ENCODE measurements at places on chromosomes 4 and X.

GRCh38 chr4:6470502-6471306, 1.7 kb downstream of the PPP2R2C start:
- peak; percentile 40 for DNase-seq

DNA sequence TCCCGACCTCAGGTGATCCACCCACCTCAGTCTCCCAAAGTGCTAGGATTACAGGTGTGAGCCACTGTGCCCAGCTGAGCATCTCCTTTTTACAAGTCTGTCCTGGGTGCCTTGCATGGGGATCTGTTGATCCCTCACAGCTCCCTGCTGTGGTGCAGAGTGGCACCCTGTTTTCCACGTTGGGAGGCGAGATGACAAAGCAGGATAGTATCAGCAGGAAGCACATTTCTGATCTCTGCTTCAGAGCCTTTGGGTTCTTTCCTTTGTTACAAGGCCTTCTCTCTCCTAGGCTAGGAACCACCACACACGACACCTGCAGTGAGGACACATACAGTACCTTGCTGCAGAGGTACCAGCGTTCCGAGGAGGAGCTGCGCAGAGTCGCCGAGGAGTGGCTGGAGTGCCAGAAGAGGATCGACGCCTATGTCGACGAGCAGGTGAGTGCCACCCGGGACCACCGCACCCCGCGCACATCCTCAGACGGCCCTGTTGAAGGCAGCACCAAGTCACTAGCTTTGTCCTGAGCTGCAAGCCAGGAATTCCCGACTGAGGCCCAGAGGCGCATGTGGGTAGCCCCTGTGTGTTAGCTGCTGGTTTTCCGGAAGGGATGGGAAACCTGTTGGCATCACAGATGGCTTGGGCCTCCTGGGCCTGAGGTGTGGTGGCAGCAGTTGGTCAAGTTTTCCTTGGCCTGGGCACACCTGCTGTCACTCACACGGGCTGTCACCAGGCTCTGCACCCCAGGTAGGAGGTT, 109.6 kb downstream of the TNIP2 start:
- DNase-seq = no peak

- DNase-seq = no peak
These were observed 1.1 kb upstream of the MRPL1 start for GRCh38 chr4:77861495-77861894.

- DNase-seq = no peak
These were observed 55.7 kb downstream of the MCUB start for GRCh38 chr4:109615742-109616141.

- DNase-seq = no peak
These were observed 371.7 kb downstream of the SLITRK2 start for GRCh38 chrX:146189371-146189770.

- DNase-seq = no peak
These were observed 288.4 kb downstream of the BCOR start for GRCh38 chrX:39809331-39809730.

DNA sequence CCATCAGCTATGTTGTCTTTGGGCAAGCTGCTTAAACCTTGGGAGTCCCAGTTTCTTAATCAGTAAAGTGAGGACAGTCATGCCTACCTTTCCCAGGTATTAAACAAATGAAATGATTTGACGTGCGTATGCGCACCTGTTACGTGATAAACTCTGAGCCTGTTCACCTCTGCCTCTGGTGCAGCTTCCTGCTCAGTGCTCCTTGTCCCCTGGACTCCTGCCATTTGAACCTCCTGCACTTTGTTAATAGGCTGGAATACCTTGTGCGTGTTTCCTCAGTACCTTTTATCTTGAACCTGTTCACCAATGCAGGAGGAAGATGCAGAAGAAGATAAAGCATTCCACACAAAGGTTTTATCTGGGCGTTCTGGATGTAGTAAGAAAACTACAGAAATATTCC, 211.9 kb downstream of the CEP135 start:
- no peak for DNase-seq

Measured in cerebellar nuclear complex (tissue), 1 donor.